Naive thymus-derived CD4-positive, alpha-beta T cell (primary cell): ENCODE measurements at places on chromosomes 11 and 22. TPM values are rescaled to one million over a fixed set of nuclear protein-coding genes. Genes with fewer than 3 reads are reported as not detected.

DNA sequence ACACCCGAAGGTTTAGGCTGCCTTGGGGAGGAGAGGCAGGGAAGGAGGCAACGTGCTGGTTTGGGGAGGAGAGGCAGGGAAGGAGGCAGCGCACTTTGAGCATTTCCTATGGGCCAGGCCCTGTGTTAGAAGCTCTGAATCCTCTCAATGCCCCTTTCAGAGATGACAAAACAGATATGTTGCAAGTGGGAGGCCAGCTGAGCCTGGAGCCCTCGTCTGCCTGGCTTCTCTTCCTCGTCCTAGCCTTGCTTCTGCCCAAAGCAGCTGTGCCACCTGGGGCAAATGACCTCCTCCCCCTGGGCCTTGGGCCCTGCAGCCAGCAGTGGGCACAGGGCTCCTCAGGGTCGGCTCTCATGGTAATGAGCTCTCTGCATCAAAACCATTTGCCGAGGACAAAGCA is 15.3 kb upstream of the LRRC32 start:
- DNase-seq: no peak

GRCh38 chr22:19525116-19525660 is 978 bp upstream of the CLDN5 start:
- DNase-seq: no peak

DNA sequence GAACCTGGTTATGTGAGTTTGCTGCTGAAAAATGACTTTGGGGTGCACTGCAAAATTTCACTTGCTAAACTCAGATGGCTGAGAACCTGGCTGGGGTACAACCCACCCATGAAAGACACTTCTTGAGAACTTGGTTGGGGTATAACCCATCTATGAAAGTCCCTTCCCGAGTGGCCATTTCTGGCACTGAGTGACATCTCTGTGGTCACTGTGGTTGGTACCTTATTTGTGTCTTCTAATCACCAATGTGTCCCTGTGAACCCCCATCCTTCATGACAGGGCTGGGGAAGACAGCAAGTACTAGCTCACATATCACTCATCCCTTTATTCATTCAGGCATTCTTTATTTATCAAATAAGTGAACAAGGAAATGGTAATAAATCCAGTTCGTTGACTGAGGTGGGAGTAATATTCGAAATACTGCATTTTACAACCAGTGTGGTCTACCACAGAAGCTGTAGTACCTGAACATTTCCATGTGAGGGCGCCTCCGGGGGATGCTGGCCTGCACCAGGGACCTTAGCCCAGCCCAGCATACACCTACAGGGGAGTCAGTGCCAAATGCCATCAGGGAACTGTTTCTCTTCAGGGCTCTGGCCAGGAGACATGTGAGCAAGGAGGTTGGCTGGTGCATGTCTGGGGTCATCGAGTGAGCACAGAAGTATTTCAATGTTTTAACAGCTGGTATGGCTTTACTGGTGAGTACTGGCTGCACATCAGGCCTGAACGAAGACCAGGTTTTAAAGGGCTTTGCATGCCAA is 122.1 kb downstream of the CSNK2A3 start:
- no peak for DNase-seq

DNA sequence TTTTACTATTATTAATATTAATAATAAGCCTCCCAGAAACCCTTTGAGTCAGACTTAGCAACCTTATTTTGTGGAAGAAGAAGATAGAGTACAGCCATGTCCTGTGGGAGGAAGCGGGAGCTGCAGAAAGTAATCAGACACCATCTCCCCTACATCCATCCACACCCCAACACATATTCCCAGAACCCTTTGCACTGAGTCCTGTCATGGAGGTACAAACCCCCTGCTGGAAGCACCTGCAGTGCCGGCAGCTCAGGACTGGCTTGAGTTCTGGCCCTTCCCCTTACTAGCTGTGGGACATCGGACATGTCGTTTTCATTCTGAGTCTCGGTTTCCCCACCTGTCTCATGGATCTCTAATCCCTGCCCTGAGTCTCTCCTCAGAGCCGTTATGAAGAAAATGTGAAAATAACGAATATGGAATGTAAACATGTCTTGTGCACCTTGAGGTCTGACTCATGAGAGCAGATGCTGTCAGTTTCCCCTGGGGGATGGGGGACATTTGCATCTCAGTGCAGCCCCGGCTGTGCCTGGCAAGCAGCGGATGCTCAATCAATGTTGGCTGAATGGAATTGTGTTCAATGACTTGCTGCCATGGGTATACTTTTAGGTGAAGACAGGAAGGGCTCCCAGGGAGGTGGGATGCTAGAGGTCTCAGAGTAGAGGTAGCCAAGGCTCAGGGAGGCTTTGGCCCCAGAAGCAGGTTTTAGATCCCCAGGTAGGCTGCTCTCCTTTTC is 45.4 kb downstream of the TP53I11 start:
- DNase-seq: no peak

NRIP3 gene
- 11.0 TPM for total RNA-seq

FADS2 gene
- 0.51 TPM for total RNA-seq

UPK3A gene
- not detected for total RNA-seq

TIMP3 gene
- total RNA-seq: 0.95 TPM
